ENCODE measurements at places on chromosomes 16 and 17.

DNA sequence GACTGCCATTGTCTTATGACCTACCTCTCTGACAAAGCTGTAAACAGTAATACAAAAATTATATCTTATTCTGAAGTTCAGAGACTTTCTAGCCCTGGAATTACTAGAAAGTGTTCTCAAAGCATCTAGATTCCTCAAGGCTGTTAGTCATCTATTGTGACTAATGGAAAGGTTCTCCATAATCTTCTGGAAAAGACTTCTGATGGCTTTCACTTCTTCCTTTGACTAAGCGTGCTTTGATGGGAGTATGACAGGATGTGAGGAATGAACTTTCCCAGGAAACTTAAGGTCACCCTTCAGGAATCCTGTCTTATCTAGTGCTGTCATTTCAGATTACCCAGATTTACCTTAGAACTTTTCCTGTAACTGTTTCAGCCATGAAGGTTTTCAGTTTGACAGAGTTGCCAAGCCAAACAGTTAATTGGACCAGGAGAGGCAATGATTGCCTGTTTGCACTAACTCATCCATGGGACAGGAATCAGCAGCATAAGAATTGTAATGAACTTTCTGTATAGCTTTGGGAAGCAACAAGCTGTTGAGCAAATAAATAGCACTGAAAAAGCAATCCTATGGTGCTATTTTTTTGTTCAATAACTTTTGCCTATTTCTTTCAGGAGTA is 43.5 kb downstream of the AP2B1 start:
- H3K4me3 ChIP-seq, result no peak overlapping the region
- H3K4me1 ChIP-seq, result no peaks in the 10 kb centered on the region
- no peak overlapping the region for H3K27ac ChIP-seq
- peaks cover 35% of the 10 kb centered on the region for H3K36me3 ChIP-seq
- no peak for DNase-seq

DNA sequence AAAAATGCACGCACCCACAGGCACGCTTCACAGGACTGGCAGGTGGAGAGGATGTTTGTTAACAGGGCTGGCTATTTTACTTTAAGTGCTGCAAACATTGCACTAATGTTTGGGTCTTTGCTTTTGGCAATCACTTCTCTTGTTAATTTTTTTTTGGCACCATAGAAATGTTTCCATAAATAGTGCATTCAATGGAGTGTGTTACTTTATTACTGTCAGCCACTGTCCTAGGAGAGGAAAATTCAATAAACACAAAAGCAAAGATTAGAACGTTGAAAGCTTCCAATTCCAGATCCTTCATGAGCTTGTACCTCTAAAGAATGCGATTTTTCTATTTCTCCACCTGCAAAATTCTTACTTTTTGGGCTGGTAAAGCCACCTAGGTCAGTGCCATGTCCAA is 743.5 kb downstream of the WWOX start:
- no peaks in the 10 kb centered on the region for H3K27me3 ChIP-seq
- H3K27ac ChIP-seq, result no peak overlapping the region
- H3K4me3 ChIP-seq, result no peak overlapping the region

GRCh38 chr16:89994389-89994720 is 24.9 kb downstream of the DBNDD1 start:
- peaks cover 18% of the 10 kb centered on the region for H3K36me3 ChIP-seq
- DNase-seq, result no peak
- H3K4me3 ChIP-seq, result no peak overlapping the region
- H3K27ac ChIP-seq, result peak overlapping the region; percentile 58

- H3K36me3 ChIP-seq, result no peaks in the 10 kb centered on the region
- H3K27me3 ChIP-seq, result no peaks in the 10 kb centered on the region
- no peak overlapping the region for H3K4me3 ChIP-seq
- DNase-seq, result no peak
Observed at GRCh38 chr16:9378876-9379275, 287.4 kb downstream of the HAPSTR1 start.

DNA sequence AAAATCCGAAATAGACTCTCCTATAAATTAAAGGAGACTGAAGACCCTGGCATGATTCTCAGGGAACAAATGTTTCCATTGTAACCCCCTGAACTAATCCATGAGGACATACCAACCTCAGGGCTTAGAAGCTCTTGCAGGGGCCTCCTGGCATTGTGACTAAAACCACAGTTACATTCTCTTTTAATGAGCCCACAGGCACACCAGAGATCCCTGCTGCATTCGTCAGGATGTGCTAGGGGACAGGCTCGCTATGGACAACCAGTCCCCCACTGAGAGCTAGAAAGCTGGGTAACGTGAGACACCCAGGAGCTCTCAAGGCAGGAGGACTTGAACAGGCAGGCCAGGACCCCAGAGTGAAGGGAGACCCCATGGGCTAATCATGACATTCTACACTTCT is 140.6 kb upstream of the TNRC6C start:
- H3K4me3 ChIP-seq, result no peak overlapping the region
- H3K36me3 ChIP-seq, result no peaks in the 10 kb centered on the region
- no peak overlapping the region for H3K27ac ChIP-seq
- no peaks in the 10 kb centered on the region for H3K27me3 ChIP-seq
- DNase-seq, result no peak

DNA sequence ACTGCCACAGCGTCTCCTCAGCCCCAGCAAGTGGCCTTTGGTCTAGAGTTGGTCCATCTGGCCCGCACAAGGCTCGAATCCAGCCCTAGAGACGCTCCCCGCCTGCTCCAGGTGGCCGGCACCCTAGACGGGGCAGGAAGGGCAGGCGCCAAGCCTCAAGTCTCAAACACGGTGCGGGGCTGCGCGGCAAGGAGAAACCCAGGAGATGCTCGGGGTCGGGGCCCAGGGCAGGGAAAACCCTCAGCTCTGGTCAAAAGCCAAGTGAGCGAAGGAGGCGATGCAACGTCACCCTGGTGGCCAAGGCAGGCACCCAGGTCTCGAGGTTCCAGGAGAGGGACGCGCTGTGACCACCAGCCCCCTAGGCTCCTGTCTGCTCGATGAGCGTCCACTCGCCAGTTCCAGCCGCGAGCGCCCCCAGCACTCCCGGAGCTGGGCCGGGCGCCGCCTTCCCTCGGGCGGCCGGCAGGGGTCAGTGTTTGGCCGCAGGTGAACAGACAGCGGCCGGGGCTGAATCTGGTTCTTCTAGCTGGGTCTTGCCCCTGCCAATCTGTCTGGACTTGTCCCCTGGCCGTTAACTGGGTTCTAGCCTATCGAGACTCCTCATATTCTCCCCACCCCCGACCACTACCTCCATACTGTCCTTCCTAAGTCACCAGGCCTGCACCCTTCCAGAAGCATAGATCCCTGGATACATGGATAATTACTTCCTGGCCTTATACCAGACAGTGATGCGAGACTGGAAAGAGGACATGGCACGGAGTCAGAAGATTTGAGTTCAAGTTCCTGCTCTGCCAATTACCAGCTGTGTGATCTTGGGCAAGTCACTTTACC is 44.0 kb downstream of the PRAC1 start:
- H3K27ac ChIP-seq, result no peak overlapping the region
- peak; percentile 70 for DNase-seq
- peaks cover 62% of the 10 kb centered on the region for H3K27me3 ChIP-seq

- DNase-seq, result no peak
- H3K4me1 ChIP-seq, result no peaks in the 10 kb centered on the region
- no peaks in the 10 kb centered on the region for H3K27me3 ChIP-seq
Observed at GRCh38 chr17:773467-774312, 8.4 kb downstream of the GLOD4 start.

DNA sequence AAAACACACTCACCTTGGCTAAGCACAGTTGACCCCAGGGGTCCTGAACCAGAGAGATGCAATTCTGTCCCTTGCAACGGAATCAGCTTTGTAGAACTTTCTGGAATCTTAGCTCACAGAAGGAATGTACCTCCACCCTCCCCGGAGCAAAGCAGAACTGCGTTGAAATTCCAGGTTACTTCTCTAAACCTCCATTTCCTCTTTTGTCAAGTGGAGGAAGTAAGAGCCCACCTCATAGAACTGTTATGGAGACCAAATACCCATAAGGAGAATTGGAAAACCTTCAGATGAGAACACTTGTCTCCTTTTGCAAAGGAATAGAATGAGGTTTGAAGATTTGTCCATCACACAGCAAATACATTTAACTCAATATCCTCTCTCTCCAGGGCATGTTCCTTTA is 86.6 kb upstream of the RBBP6 start:
- no peaks in the 10 kb centered on the region for H3K4me1 ChIP-seq
- H3K36me3 ChIP-seq, result no peaks in the 10 kb centered on the region
- no peak for DNase-seq
- H3K27ac ChIP-seq, result no peak overlapping the region
- H3K4me3 ChIP-seq, result no peak overlapping the region
- peaks cover 3% of the 10 kb centered on the region for H3K27me3 ChIP-seq

- H3K27ac ChIP-seq, result peak overlapping the region; percentile 91
- no peaks in the 10 kb centered on the region for H3K36me3 ChIP-seq
Observed at GRCh38 chr17:78258323-78259191, 27.1 kb downstream of the TMEM235 start.

DNA sequence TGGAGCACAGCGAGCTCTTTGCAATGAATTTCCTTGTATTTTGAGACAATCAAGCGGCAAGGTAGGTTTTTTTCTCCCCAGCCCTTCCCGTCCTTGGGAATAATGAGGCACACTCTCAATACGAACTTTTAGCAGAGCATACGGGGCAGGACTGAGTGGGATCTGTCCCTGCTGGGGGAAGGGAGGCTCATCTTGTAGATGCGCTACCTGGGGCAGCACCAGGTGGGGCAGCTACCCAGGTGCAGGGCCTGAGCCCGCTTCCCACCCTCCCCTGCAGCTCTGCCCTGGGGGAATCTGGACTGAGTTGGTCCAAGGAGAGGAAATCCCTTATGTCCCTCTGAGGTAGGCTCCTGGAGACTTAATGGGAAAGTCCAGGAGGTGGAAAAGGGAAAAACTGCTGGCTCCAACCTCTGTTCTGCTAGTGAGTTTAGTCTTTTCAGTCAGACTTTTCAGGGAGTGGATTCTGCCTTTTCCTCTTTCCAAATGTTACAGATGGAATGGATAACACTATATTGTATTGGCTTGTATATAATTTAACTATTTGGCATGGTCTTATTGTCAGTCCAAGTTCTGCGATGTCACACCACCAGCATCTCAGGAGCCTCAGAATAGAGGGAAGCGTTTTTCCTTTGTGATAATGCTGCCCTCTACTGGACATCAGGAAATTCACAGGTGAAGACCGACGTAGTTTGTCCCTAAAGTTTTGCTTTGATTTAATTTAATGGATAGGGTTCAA is 9.6 kb upstream of the CES1 start:
- H3K36me3 ChIP-seq, result no peaks in the 10 kb centered on the region
- H3K4me1 ChIP-seq, result no peaks in the 10 kb centered on the region
- H3K27me3 ChIP-seq, result peaks cover 13% of the 10 kb centered on the region
- no peak overlapping the region for H3K27ac ChIP-seq
- H3K4me3 ChIP-seq, result no peak overlapping the region

DNA sequence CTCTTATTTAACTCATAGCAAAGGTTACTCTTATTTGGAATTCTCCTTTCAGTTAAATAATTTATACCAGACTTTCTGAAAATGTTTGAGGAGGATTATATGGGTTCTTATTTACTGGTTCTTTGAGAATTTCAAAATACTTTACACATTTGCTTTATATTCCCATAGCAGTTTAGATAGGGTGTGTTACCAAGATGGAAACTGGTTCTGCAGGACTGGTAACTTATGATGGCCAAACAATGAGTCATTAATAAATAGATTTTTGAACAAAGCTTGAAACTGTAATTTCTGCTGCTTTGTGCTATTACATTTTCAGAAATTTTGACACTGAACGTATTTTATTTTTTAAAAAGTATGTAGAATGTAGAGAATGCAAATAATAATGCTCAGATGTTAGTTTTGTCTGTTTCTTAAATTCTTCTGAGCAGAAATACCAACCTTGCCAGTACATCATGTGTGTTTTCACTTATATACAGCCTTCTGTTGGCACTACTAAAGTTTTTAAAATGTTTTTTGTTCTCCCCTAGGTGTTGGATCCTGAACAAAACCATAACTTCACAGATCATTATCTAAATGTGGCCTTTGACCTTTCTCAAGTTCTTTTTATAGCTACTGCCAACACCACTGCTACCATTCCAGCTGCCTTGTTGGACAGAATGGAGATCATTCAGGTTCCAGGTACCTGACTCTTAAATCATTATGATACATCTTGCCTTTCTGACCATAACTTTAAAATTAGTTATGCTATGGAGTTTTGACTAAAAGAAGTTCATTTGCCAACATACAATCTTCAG is 48.3 kb upstream of the ABCC11 start:
- no peak for DNase-seq
- H3K4me3 ChIP-seq, result no peak overlapping the region
- peaks cover 4% of the 10 kb centered on the region for H3K4me1 ChIP-seq
- no peaks in the 10 kb centered on the region for H3K27me3 ChIP-seq
